ENCODE measurements at places on chromosomes 3 and 15.

DNA sequence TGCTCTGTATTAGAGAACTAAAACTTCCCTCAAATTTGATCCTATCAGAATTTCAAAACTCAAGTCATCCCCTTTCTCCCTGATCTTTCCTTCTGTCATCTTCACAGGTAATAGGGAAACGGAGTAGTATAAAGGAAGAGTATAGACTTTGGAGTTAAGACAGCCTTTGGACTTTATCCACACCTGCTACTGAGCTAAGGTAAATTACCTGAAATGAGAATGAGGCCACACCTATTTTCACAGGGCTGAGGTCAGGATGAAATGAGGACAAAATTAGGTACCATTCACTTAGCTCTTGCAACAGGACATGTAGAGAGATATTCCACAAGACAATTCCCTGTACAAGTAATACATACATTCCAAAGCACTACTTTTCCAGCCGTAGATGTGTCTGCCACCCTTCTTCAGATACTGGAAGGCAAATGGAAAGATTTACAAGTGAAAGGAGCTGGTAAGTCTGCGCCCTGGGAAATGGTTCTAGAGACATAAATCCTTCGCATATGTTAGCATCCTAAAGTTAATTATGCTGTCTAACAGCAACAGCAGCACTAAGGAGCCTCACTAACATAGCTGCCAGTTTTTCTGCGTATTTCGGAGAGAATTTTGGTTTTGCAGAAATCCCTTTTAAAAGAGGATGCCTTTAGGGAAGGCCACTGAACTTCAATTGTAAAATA lies 461.8 kb downstream of the SHQ1 start:
- DNase-seq = no peak

GRCh38 chr15:38421069-38421690 lies 32.7 kb upstream of the FAM98B start:
- DNase-seq = no peak

DNA sequence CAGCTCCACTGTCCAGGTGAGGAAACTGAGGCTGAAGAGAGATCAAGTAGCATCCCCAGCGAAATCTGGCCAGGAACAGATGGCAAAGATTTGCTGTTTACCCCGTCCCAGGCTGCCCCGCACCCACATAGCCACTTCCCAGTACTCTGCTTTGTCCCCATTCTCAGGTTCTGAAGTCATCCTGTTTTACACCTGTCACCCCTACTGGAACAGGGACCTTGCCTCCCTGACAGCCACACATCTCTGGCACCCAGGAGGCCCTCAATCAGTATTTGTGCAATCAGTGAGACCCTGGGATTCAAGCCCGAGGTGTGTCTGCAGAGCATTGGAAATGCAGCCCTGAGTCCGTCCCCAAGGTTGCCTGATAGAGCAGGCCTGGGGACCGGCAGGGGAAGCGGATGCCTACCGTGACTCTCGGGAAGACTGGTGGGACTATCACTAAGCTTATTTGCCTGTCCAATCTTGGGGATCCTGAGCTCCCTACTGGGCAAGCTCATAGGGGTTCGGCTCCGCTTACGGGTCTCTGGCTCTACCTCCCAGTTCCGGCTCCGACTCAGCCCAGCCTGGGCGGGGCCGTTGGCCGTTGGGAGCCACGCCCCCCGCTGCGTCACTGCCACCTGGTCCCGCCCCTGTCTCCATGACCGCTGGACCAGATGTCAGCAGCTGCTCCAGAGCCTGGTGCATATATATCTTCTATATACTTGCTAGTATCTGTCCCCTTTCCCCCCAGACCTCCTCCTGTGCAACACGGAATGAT lies 17.5 kb upstream of the FANCD2 start:
- DNase-seq = peak; percentile 88

DNA sequence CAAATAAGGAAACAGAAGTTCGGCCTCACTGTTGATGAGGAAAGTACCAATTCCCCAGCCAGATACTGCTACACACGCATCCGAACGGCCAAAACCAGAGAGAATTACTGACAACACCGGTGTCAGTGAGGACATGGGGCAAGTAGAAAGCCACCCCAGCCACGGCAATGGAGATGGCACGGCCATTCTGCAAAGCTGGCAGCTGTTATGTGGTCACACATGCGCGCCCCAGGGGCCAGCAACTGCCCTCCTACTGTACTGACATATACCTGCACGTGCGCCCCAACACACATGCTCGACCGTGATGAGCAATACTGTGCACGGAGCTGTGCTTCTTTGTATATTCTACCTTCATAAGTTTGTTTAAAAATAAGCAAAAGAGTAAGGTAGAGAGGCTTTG lies 217.4 kb downstream of the ADAMTS17 start:
- no peak for DNase-seq

GRCh38 chr3:112020674-112021085 lies 13.9 kb upstream of the TMPRSS7 start:
- DNase-seq = no peak

DNA sequence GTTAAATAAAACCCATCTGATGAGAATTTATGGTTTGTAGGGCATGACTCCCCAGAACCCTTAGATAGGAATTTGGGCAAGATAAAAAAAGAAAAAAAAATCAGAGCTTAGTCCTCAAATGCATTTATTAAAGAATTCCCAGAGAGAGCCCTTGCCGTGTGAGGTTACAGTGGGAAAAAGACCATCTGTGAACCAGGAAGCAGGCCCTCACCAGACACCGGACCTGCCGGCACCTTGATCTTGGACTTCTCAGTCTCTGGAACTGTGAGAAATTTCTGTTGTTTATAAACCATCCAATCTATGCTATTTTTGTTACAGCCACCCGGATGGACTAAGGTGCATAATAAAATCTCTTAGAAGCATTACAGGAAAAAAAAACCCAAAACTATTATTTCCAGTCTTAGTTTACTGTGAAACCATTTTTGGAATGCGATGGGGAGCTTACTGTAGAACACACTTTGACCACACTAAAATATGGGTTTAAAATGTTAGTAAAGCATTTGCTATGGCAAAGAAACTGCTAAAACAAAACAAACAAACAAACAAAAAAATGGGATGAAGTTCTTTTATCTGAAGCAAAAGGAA lies 72.2 kb downstream of the LEKR1 start:
- DNase-seq = no peak
